ENCODE measurements at places on chromosomes 11 and 22.
A peak's percentile ranks its signal among the peaks of the same experiment; 100 is the strongest.

- no peak overlapping the region for H3K27ac ChIP-seq
- H3K4me3 ChIP-seq: no peak overlapping the region
- no peaks in the 10 kb centered on the region for H3K4me1 ChIP-seq
- H3K27me3 ChIP-seq: no peaks in the 10 kb centered on the region
- DNase-seq: no peak
Observed at GRCh38 chr11:36062796-36063365, 119.0 kb downstream of the LDLRAD3 start.

- H3K4me3 ChIP-seq: no peak overlapping the region
- no peak overlapping the region for H3K27ac ChIP-seq
- no peaks in the 10 kb centered on the region for H3K27me3 ChIP-seq
- H3K4me1 ChIP-seq: no peaks in the 10 kb centered on the region
- DNase-seq: no peak
Observed at GRCh38 chr11:55707029-55707428, 45.0 kb downstream of the OR4C6 start.

DNA sequence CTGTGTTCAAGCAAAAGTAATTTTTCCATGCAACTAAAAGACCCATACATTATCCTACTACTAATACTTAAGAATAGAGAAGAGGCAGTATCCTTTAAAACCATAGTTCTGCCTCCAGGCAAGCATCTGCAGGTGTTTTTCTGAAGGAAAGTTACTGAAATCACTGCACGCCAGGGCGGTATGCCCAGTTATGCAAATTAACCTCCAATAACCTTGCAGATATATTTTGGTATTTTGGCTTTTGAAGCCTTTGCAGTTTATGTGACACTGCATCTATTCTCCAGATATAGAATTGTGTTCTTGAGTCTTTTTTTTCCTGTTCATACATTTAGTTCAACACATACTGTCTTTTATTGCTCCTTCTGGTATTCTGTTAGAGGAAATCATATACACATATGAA lies 346.2 kb upstream of the PDGFD start:
- no peak overlapping the region for H3K4me3 ChIP-seq
- no peaks in the 10 kb centered on the region for H3K4me1 ChIP-seq
- H3K27ac ChIP-seq: no peak overlapping the region
- no peaks in the 10 kb centered on the region for H3K36me3 ChIP-seq
- no peak for DNase-seq
- H3K27me3 ChIP-seq: no peaks in the 10 kb centered on the region

DNA sequence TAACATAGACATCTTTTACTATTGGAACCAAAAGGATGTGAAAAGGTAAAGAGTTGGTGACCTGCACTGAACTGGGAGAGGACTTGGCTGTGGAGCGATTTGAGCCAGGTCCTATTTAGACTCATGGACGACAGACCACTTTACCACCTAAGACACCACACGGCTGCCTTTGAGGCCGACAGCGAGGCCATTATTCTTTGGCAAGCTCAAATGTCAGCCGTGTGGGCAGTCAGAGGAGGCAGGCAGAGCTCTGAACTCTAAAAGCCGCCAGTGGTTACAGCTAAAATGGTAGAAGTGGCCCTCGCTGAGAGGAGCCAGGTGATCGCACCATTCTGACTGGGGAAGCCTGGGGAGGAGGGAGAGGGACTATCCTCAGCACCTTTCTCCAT lies 50.5 kb downstream of the SCUBE1 start:
- no peaks in the 10 kb centered on the region for H3K36me3 ChIP-seq
- peaks cover 29% of the 10 kb centered on the region for H3K27me3 ChIP-seq
- H3K4me3 ChIP-seq: no peak overlapping the region

GRCh38 chr11:60394666-60395380 lies 1.4 kb upstream of the MS4A14 start:
- no peak overlapping the region for H3K4me3 ChIP-seq
- no peak overlapping the region for H3K27ac ChIP-seq
- DNase-seq: no peak
- H3K4me1 ChIP-seq: no peaks in the 10 kb centered on the region
- peaks cover 5% of the 10 kb centered on the region for H3K27me3 ChIP-seq
- H3K36me3 ChIP-seq: no peaks in the 10 kb centered on the region

- H3K27ac ChIP-seq: peak overlapping the region; percentile 63
- peaks cover 15% of the 10 kb centered on the region for H3K27me3 ChIP-seq
- DNase-seq: no peak
- H3K36me3 ChIP-seq: no peaks in the 10 kb centered on the region
Observed at GRCh38 chr11:120073196-120073595, 64.7 kb downstream of the TRIM29 start.

GRCh38 chr11:63427971-63428508 lies 58.5 kb downstream of the SLC22A9 start:
- no peaks in the 10 kb centered on the region for H3K4me1 ChIP-seq
- H3K36me3 ChIP-seq: no peaks in the 10 kb centered on the region
- no peaks in the 10 kb centered on the region for H3K27me3 ChIP-seq
- DNase-seq: no peak
- no peak overlapping the region for H3K4me3 ChIP-seq

- H3K36me3 ChIP-seq: no peaks in the 10 kb centered on the region
- peaks cover 92% of the 10 kb centered on the region for H3K27me3 ChIP-seq
- no peak for DNase-seq
Observed at GRCh38 chr11:126722956-126723664, 277.5 kb downstream of the KIRREL3 start.

GRCh38 chr11:130582981-130583380 lies 134.5 kb downstream of the ADAMTS15 start:
- H3K4me3 ChIP-seq: no peak overlapping the region
- no peak overlapping the region for H3K27ac ChIP-seq
- DNase-seq: no peak

DNA sequence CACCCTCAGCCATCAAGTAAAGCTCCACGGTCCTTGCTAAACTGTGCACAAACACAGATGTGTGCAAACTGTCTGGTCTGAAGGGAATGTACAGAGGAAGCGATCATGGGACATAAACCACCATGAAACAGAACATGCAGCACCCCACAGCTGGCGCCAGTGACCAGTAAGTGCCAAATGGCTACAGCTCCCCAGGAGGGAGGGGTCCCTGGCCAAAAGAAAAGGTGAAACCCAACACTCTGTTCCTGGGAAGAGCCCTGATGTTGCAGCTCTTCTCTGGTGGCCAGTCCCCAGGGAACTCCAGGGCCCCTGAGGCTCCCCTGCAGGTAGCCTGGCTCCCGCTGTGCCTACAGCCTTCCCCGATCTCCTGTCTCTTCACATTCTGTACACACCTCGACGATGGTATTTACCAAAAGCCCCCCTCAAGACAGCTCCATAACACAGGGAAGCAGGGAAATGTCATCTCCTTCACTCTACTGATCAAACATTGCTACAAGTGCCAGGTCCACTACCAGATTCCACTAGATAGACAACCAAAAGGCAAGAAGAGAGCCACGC lies 2.9 kb downstream of the DGCR6L start:
- no peaks in the 10 kb centered on the region for H3K27me3 ChIP-seq
- DNase-seq: no peak
- no peaks in the 10 kb centered on the region for H3K36me3 ChIP-seq
- H3K4me3 ChIP-seq: no peak overlapping the region
- peaks cover 14% of the 10 kb centered on the region for H3K4me1 ChIP-seq

- H3K27me3 ChIP-seq: peaks cover 16% of the 10 kb centered on the region
- H3K36me3 ChIP-seq: no peaks in the 10 kb centered on the region
- peaks cover 5% of the 10 kb centered on the region for H3K4me1 ChIP-seq
- no peak within 1 kb of the TSS for H3K4me3 ChIP-seq
Observed at GRCh38 chr11:65833297-65834030, at the start of gene SNX32. Gene SNX32 (plus strand): TSS chr11:65833963. CDS start chr11:65834066, 103 bp downstream.

- peaks cover 26% of the 10 kb centered on the region for H3K36me3 ChIP-seq
- H3K4me3 ChIP-seq: no peak overlapping the region
- H3K27me3 ChIP-seq: no peaks in the 10 kb centered on the region
Observed at GRCh38 chr11:45185228-45185729, 38.8 kb downstream of the PRDM11 start.

- H3K36me3 ChIP-seq: peaks cover 21% of the 10 kb centered on the region
- no peaks in the 10 kb centered on the region for H3K27me3 ChIP-seq
- H3K4me1 ChIP-seq: no peaks in the 10 kb centered on the region
- H3K27ac ChIP-seq: no peak overlapping the region
Observed at GRCh38 chr11:18088966-18089365, 16.9 kb downstream of the SAAL1 start.

GRCh38 chr11:26820739-26821138 lies 98.9 kb upstream of the SLC5A12 start:
- no peaks in the 10 kb centered on the region for H3K4me1 ChIP-seq
- H3K27ac ChIP-seq: no peak overlapping the region
- no peak for DNase-seq
- H3K36me3 ChIP-seq: peaks cover 16% of the 10 kb centered on the region

DNA sequence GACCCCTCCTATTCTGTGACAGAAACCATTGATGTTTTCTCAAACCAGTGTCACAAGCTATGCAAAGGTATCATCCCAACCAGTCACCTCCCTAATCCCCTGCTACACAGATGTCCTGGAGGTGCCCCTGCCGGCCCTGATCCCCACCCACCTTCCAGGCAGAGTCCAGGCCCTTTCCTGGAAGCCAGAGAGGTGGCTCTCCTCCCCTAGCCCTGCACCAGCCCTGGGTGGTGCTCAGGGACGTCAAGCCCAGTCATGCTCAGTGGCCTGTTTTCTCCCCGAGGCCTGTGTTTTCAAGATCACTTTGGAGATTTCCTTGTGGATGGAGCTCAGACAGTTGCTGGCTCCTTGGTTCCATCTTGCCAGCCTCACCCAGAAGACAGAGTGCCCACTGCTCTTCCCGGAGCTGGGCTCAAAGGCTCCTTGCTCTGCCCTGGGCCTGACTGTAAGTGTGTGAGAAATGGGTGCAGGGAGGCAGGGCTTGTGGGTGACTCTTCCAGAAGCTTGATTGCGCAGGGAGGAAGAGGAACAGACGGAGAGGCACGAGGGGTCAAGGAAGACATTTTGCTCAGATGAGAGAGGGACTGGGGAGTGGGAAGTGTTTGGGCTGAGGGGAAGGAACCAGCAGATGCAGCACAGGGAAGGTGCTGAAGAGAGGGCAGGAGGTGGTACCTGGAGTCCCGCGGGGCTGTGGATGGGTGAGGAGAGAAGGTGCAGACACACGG lies 11.3 kb downstream of the P2RY6 start:
- no peak for DNase-seq
- H3K4me3 ChIP-seq: no peak overlapping the region
- peaks cover 24% of the 10 kb centered on the region for H3K27me3 ChIP-seq
- no peaks in the 10 kb centered on the region for H3K36me3 ChIP-seq

GRCh38 chr22:27489178-27489675 lies 312.3 kb downstream of the MN1 start:
- H3K4me3 ChIP-seq: no peak overlapping the region
- DNase-seq: no peak
- no peaks in the 10 kb centered on the region for H3K36me3 ChIP-seq
- no peaks in the 10 kb centered on the region for H3K27me3 ChIP-seq
- peak overlapping the region; percentile 69 for H3K27ac ChIP-seq

- no peak overlapping the region for H3K4me3 ChIP-seq
- H3K27ac ChIP-seq: no peak overlapping the region
- DNase-seq: no peak
- no peaks in the 10 kb centered on the region for H3K27me3 ChIP-seq
- peaks cover 12% of the 10 kb centered on the region for H3K4me1 ChIP-seq
- no peaks in the 10 kb centered on the region for H3K36me3 ChIP-seq
Observed at GRCh38 chr11:26286472-26287066, 45.4 kb upstream of the ANO3 start.

DNA sequence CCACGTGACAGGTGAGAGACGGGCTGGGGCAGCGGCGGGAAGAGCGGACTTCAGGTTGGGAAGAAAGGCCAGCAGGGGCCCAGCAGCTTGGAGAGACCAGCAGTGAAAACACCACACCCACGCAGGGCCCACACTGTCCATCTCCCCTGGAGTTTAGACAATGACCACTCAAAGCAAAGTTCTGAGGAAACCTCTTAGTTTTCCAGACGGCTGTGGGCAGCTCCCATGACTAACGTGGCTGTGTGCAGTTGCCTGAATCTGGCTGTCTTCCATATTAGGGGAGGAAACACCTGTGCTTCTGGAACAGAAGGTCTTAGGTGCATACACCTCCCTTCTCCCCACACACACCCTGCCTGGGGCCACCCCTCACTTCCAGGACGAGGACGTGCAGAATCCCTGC lies 70.6 kb upstream of the TTLL12 start:
- no peak for DNase-seq
- H3K4me3 ChIP-seq: no peak overlapping the region
- no peaks in the 10 kb centered on the region for H3K4me1 ChIP-seq
- H3K36me3 ChIP-seq: no peaks in the 10 kb centered on the region
- peaks cover 36% of the 10 kb centered on the region for H3K27me3 ChIP-seq

Data from progenitor cell of endocrine pancreas (in vitro differentiated cells).